A549 treated with Hydrocortisone at 1 μM for 4 hours (cell line): ENCODE measurements at places on chromosomes 3 and 15. TPM values are rescaled to one million over a fixed set of nuclear protein-coding genes. Genes with fewer than 3 reads are reported as not detected.

Gene TM4SF18
- 30.3 to 41.5 TPM (median 33.5 TPM) in 5 replicates for total RNA-seq

Gene CDHR4
- 0.15 to 0.30 TPM (median 0.26 TPM) in 5 replicates for total RNA-seq

Gene SLCO2A1
- 0.07 to 0.24 TPM (median 0.23 TPM) in 5 replicates for total RNA-seq

Gene NGLY1
- total RNA-seq, result 19.2 to 25.0 TPM (median 19.5 TPM) in 5 replicates

Gene SMAD6
- total RNA-seq, result 21.5 to 30.5 TPM (median 27.7 TPM) in 5 replicates

Gene CADPS
- not detected in 5 replicates for total RNA-seq

Gene CCR9
- 0.03 TPM in 1 of 5 replicates, not detected in the others for total RNA-seq

Gene CMTM8
- 9.8 to 13.3 TPM (median 12.0 TPM) in 5 replicates for total RNA-seq

Gene EXD1
- total RNA-seq, result 0.06 to 0.22 TPM in 2 of 5 replicates, not detected in the others

Gene NPAP1
- not detected in 5 replicates for total RNA-seq

Gene SERPINI2
- not detected in 5 replicates for total RNA-seq

Gene CIB2
- 26.1 to 30.0 TPM (median 28.1 TPM) in 5 replicates for total RNA-seq

Gene PLOD2
- total RNA-seq, result 67.2 to 127 TPM (median 97.4 TPM) in 5 replicates

Gene CASR
- not detected in 5 replicates for total RNA-seq

Gene GOLGA8G
- not detected in 5 replicates for total RNA-seq

Gene RTP1
- not detected in 5 replicates for total RNA-seq

Gene IL5RA
- total RNA-seq, result not detected in 5 replicates

Gene C3orf52
- 9.6 to 12.3 TPM (median 11.6 TPM) in 5 replicates for total RNA-seq

Gene ACAA1
- 41.2 to 47.1 TPM (median 45.2 TPM) in 5 replicates for total RNA-seq

Gene CAPN3
- total RNA-seq, result 0.22 to 0.80 TPM (median 0.33 TPM) in 5 replicates

Gene STX19
- 0.07 to 0.11 TPM in 2 of 5 replicates, not detected in the others for total RNA-seq

Gene HTR3E
- not detected in 5 replicates for total RNA-seq

Gene IGSF11
- 3.5 to 4.8 TPM (median 4.4 TPM) in 5 replicates for total RNA-seq

Gene LRRC57
- total RNA-seq, result 9.6 to 13.6 TPM (median 12.0 TPM) in 5 replicates

Gene GRAMD2A
- 0.07 to 0.31 TPM (median 0.16 TPM) in 5 replicates for total RNA-seq

Gene OCA2
- 0.11 to 0.31 TPM (median 0.29 TPM) in 5 replicates for total RNA-seq

Gene HGD
- total RNA-seq, result 16.4 to 23.7 TPM (median 21.8 TPM) in 5 replicates
